ENCODE measurements at places on chromosomes 6 and 20.

DNA sequence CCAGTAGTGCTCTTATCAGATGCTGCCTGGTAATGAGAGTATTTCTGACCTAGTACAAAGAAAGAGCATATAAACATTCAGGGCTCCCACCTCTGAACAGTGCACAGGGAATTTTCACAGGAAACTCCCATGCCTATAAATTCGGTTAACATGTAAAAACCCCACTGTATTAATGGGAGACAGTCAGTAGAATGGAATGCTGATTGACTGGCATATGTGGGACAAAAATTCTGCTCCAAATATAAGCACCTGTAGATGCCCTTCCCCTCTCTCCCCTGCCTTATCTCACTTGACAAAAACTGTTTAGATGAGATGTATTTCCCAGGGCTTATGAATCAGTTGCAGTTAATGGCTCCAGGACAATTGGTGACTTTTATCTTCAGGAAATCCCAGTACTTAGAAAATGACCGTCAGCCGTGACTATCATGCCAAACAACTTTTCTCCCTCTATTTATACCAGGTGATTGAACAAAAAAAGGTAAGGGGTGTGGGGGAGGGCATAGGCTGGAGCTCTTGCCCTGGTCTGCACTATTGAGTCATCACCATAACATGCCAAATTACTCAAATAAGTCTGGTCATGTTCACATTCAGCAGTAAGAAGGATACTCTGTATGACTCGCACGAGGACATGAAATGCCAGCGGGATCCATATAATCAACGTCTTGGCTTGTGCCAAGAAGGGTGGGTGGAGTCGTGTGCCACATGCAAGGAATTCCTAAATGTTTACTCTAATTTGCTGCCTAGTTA, 176.4 kb upstream of the BMP2 start:
- no peak for ATAC-seq

- no peak for ATAC-seq
Measured at GRCh38 chr6:30327232-30327746, 562 bp downstream of the TRIM39 start.

DNA sequence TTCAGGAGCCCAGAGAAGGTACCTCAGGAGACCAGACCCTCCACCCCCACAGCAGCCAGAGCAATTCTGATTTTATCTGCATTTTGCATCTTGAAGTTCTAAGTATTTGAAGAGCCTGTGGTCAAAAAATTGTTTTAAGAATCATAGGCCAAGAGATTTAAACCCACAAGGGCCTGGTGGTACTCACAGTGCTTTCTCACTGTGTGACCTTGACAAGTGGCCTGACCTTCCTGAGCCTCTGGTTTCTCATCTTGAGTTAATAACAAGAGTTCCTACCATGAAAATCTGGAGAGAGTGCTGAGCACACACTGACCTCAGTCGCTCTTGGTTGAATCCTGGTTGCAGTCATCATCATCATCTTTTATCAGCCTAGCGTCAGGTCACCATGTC, 45.4 kb upstream of the ID1 start:
- ATAC-seq: no peak

DNA sequence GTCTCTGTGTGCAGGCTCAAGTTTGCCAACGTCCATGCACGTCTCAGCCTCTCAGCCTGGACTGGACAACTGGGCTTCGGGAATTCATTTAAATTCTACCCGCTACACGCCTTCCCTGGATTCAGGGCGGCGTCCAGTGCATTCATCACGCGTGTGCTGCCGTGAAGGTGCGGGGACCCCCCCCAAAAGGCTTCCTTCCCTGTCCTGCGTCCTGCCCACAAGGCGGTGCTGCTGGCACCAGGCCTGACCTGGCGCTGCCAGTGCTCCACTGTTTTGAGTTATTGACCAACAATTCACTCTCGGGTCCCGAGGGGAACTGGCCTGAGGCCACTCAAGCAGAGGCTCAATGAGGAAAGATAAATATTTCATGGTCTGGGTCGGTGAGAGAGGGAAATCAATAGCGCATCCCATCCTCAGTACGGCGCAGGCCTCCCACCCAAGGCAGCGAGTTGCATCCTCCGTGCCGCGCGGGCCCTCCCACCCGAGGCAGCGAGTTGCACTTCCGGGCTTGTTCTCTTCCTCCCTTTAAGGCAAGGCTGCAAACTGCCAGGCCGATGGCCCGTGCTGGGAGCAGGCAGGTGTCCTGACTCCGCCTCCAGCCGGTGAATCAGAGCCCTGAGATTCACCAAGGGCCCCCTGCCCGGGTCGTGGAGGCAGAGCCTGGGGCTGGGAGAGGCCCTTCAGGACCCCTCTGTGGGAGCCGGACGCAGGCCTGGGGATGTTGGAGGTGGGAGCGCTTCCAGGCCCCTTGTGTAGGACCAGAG, 22.8 kb upstream of the BHLHE23 start:
- no peak for ATAC-seq

GRCh38 chr20:38298768-38299288, 5.1 kb upstream of the BPI start:
- no peak for ATAC-seq

DNA sequence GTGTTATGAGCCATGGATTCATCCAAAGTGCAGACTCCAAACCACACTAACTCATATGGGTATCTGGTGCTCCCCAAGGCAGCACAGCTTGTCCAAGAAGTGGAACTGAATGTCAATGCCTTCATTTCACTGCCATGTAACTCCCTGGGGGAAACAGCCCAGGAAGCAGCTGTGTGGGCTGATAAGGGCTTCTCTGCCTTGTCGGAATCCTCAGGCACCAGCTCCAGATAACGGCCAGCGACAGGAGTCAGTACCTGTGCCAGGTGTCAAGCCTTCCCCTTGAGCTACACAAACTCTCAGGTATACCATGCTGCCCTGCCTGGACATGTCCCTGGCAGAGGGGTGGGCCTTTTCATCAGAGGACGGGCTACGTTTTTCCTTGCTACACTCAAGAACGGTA, 751.9 kb upstream of the CHD6 start:
- no peak for ATAC-seq

- ATAC-seq: no peak
Measured at GRCh38 chr6:14273191-14273590, 155.6 kb downstream of the CD83 start.

- peak; percentile 71 for ATAC-seq
Measured at GRCh38 chr20:45470262-45470931, 844 bp downstream of the WFDC2 start.

- peak; percentile 89 for ATAC-seq
Measured at GRCh38 chr6:150813319-150813992, 52.0 kb upstream of the MTHFD1L start.

DNA sequence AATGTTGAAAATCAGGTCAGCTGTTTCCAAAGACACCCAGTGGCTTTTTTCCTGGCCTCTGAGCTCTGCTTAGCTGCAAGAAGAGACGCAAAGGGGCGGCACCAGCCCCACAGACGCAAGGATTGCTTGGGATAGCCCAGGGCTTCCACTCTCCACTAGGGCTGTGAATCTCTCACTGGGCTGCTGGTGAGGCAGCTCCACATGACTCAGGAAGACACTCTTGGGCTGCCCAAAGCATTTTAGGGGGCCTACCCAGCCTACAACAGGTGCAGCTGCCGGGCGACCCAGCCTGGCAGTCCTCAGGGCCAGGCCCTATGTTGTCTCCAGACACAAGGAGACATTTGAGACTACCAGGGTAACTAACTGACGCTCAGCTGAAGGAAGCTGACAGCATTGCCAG, 59.8 kb downstream of the FAM50B start:
- no peak for ATAC-seq

DNA sequence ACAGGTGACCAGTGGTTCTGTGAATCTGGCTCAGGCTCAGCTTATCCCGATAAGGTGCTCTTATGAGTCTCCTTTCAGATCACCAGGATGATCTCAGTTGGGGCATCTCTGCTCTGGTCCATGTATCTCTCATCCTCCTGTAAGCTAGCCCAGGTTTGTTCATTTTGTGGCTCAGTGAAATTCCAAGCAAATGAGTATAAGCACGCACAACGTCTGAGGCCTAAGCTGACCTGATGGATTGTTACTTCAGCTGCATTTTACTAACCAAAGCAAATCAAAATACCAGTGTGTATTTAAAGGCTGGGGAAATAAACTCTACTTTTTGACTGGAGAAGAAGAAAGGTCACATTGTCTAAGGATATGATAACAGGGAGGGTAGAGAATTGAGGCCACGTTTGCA, 551.0 kb upstream of the BTBD3 start:
- no peak for ATAC-seq

DNA sequence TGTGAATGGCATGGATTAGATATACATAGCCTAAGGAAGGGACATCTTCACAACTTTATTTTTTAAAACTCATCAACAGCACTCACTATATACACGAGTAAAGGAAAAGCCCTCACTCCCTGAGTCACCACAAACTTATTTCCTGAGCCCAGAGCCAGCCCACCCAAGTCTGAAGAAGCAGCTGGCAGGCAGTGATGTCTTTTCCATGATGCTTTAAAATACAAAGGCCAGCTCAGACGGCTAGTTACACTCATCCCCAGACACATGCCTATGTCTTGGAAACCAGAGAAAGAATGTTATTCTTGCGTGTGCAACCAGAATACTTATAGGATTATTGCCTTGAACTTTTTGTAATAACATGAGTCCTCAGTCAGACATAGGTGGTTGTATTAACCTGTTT, 114.4 kb downstream of the ADGRG6 start:
- peak; percentile 24 for ATAC-seq

- no peak for ATAC-seq
Measured at GRCh38 chr6:107840636-107841274, 16.6 kb upstream of the SCML4 start.

- ATAC-seq: no peak
Measured at GRCh38 chr20:3307725-3308124, 68.7 kb upstream of the SLC4A11 start.

- ATAC-seq: peak; percentile 71
Measured at GRCh38 chr20:7770578-7770977, 169.7 kb downstream of the HAO1 start.

DNA sequence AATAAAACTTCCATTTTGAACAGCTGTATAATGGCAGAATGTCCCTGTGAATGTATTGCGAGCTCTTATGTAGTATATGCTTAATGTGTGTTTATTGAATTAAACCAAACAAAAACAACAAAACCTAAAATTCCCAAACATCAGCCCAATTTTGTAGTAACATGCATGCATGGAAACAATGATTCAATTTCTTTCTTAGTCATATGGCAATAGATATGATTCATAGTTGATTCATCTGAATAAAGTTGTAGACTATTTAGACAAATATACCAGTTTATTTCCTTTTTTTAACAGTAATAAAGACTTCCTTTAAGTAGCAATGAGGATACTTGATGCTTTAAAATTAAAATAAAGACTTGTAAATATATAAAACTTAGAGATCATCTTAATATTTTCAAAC, 670.6 kb downstream of the CD109 start:
- no peak for ATAC-seq

DNA sequence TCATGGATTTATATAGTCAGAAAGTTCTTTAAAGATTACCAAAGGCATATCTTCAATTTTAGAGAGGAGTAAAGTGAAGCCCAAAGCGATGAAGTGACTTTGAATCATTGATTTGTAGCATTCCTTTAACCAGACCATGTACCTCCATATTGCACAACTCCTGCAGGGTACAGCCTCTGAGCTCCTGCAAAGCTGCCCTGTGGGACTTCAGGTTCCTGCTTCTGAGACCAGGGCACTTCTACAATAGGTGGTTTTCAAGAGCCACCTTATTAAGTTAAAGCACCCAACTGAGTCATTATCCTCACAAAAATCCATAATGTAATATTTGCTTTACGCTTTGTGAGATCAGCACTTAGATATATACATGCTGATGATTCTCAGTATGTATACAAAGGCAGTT, 270.7 kb upstream of the RGS17 start:
- ATAC-seq: no peak

DNA sequence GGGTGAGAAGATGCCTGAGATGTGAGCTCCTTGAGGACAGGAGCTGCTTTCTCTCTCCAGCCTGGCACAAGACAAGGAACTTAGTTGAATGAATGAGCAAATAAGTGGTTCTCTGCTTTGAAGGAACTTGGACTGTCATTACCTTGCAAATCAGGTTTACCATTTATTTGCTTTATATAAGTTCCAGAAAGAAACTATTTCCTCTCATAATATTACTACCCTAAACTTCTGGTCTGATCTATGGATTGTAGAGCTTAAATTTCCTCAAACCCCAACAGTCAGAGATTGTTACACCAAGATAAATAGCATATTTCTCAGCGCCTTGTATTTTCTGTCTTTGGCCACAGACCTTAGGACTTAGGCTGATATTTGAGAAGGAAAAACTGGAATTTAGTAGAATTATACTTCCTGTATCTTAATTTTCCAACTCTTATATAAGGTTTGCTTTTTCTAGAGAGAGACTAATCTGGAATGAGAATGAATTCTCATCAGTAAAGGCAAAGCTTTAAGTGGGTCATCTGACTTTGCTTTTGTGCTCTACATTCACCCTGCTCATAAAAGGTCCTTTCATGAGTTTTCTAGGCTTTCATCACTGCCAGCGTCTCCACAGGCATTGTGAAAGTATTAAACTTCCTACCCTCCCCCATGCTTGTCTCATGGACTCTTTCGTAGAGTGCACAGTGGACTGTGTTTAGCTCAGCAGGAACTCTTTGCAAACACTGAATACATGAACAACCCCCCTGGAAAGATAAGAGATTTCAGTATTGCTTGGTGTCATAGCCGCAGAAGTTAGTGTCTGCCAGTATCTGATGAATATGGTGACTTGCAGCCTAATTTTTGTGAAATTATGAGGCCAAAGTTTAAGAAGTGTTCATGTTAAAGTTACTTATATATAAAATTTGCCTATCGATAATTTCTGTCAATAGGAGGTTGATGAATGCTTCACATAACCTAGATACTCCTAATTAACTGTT, 74.0 kb downstream of the PTPRA start:
- no peak for ATAC-seq

DNA sequence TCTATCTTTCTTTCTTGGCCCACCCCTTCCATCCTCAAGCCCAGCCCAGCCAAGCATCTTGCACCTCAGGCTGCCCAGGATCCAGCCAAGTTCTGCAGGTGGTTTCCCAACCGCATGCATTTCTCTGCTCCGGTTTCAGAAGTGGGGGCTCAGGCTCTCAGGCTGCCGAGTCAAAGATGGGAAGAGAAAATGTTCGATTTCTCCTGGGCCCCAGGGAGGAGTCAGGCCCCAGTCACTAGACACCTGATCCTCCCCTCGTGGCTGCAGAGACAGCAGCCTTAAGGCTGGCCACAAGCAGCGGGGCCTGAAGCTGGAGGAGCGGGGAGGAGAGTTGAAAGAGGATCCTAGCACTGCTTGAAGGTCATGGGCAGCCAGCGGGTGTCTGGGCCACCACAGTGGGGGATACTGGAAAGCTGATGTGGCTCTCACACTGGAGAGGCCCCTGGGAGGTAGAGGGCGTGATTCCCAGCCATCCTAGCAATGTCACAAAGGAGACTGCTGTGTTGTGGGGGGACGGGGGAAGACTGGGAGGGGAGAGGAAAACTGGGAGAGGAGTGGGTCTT, 42.2 kb upstream of the ZFAND3 start:
- ATAC-seq: peak; percentile 81

GRCh38 chr6:156334966-156335365, 442.2 kb upstream of the ARID1B start:
- ATAC-seq: no peak

GRCh38 chr6:40762981-40763380, 175.8 kb upstream of the LRFN2 start:
- ATAC-seq: no peak

- ATAC-seq: no peak
Measured at GRCh38 chr6:3442431-3443220, 14.2 kb downstream of the SLC22A23 start.
